ENCODE measurements at places on chromosomes 1 and 21.

GRCh38 chr1:64404202-64404601, 65.7 kb upstream of the CACHD1 start:
- DNase-seq, result no peak

DNA sequence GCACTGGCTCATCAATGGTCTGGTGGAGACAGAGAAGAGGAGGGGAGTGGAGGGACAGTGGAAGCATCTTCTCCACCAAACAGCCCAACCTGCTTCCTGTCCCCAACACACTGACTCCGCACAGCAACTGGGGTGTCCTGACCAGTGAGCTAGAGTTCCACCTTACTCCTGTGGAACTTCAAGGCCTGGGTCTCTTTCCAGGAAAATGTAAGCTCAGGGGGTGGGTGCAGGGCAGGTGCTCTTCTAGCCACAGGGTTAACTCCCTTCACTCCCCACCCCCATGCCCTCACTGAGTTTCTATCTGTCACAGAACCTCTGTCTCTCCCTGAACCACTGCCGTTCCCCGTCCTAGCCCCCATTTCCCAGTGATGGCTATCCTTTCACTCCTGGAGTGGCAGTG, 876 bp downstream of the MOB3C start:
- no peak for DNase-seq

GRCh38 chr1:224057461-224058199, 56.3 kb upstream of the FBXO28 start:
- DNase-seq, result no peak

- no peak for DNase-seq
Measured at GRCh38 chr1:182670032-182670749, 14.2 kb downstream of the RGS8 start.

- DNase-seq, result no peak
Measured at GRCh38 chr1:26156285-26157038, 2.4 kb upstream of the FAM110D start.

GRCh38 chr1:66563094-66563800, 29.3 kb downstream of the SGIP1 start:
- DNase-seq, result no peak

DNA sequence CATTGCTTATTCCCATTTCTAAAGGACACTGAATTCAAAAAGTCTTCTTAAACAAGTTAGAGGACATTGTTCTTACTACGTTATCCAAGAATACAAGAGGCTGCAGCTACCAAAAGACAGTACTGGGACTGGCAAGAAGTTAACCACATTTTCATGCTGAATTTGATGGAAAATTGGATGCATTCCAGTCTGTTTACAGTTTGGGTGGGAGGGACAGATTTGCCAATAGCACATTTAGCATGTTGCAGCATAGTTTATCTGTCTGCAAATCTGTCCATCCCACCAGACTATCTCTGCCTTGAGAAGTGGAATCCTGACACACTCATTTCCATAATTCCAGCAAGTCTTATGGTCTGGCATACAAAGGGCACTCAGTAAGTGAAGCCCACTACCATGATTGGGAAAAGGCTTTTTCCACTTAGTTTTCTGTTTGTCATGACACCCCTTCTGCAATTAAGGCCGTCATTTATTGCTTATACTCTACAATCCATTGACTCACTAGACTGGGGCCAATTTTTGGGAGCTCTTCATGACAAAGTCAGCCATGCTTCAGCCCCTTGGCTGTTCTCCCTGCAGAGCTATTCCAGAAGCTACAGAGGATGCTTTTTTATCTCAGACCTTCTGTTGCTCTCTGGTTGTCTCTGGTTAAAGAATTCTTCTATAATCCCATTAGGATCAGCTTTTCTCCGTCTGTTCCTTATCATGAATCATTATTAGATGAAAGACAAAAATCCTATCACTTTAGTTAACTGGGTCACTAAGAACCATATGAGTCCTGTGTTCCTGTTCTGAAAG, 355.8 kb upstream of the PTBP2 start:
- no peak for DNase-seq

- no peak for DNase-seq
Measured at GRCh38 chr1:188424176-188424575, 1595.4 kb downstream of the PLA2G4A start.

GRCh38 chr1:156608036-156608674, 6.9 kb upstream of the GPATCH4 start:
- DNase-seq, result no peak

DNA sequence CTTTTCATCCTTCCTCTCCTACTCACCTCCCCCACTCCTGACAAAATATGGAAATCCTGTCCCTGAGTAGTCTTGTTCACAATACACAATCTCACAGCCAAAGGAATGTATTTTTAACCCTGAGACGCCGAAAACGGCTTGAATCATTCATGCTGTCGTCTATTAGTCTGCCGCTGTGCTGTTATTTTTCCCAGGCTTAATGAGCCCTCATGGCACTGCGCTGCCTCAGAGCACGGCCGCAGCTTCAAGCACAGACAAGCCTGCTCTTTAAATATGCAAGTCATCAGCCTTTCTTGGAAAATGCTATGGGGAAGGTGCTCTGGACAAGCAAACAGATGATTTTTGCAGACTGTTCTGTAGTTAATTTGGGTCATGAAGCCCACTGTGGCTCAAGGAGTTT, 302.7 kb downstream of the DISC1 start:
- DNase-seq, result peak; percentile 46

- no peak for DNase-seq
Measured at GRCh38 chr1:85428471-85429089, 36.4 kb downstream of the DDAH1 start.

DNA sequence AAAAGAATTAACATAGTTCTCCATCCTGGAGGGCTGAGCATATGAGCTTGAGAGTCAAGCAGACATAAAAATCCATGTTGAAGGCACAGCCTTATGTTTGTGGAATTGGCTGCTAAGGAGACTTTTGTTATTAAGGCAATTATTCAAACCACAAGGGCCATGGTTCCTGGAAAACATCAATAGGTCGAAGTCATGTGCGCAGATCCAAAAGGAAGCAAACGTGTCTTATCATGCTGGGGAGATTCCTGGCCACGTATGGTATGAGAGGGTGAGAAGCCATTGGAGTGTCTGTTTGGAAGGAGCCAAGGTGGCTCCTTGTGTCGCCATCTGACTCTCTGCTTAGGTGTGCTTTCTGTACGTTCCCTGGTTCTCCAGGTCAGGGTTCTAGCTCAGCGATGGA, 61.8 kb upstream of the COA6 start:
- no peak for DNase-seq

DNA sequence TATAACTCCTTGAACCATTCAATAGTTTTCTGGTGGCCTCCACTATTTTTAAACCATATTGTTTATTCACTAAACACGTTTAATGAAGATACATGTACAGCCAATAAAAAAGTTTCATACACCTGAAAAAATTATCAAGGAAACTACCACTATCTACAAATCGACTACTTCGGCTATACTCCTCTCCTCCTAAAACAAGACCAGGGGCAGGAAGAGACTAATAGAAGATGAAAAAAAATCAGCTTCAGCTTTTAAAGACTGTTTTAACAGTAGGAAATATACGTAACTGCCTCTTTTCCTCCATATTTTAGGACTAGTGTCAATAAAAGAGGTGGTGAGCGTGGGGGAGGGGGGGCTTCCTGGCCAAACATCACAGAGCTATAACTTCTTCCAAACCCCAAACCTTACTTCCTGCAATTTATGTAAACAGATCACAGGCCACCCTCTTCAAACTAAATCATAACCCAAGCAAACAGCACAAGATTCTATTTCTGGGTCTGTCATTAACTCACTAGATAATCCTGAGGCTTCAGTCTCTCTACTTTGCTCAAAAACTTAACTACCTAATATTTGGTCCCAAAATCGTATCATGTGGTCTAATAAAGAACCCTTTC, 15.1 kb downstream of the FOXJ3 start:
- DNase-seq, result no peak

DNA sequence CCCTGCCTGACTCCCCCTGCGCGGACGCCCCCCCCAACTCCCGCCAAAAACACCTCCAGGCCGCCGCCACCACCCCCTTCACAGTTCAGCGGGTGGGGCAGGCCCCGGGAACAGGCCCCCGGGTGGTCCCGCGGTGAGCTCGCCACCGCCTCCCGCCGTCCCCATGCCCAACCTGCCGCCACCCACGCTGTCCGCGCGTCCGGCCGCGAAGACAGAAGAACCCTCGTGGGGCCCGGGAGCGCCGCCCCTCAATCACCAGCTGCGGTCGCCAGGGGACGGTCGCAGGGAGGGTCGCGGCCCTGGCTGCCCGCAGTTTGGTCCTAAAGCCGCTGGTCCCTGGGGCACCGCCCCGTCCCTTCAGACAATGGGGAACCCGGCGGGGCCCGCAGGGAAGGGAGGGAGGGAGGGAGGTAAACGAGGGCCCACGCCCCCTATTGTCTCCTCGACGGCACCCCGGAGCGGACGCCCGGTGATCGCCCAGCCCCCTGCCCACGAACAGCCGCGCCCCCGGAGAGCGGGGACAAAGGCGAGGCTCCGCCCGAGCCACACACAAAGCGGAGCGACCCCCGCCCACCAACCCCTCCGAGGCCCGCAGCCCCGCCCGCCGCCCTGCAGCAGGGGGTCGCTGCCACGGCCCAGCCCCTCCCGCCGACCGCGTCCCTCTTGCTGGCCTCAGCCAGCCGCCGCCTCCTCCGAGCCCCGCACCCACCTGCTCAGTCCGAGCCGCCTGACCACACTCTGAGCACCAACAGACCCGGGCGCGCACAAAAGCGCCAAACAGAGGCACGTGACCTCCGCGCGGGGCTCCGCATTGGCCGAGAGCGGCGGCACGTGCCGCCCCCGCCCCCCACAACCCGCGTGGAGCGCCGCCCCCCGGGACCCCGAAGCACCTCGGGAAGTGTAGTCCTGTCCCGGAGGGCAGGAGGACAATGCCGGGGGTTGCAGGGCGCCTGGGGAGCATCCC, at the start of gene STMN1:
TSS of gene STMN1 (minus strand) at position 740 of the 964 bp plus-strand sequence. CDS start 1,743 bp downstream, outside the sequence.
- peak; percentile 97 for DNase-seq

All from neuronal stem cell (in vitro differentiated cells).